ENCODE measurements at places on chromosomes 3 and 15.

- DNase-seq = no peak
Observed at GRCh38 chr3:164779816-164780215, 298.5 kb downstream of the SI start.

DNA sequence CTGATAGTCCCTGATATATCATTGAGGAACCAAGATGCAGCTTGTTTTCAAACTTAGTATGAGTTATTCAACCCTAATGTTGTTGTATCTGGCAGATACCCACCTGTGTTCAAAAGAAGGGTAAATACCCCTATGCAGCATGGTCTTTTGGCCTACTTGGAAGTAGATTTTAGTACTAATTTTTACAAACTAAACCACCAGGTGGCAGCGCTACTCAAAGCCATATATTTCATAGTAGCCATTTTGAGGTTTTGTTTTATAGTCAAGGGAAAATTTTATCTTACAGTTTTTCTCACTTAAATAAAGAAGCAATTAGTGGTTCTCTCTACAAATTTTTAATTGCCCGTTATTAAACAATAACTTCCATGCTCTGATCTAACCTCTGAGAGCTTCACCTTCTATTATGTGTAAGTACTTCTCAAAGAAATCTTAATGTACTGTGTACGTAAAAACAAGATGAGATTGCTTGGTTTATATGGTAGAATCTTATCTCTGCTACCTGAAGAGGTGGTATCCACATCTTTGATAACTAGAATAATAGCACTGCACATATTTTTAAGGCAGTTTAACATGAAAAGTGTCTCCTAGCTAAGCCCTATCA lies 31.5 kb upstream of the MLF1 start:
- no peak for DNase-seq

GRCh38 chr3:195160257-195160898 lies 110.6 kb downstream of the XXYLT1 start:
- no peak for DNase-seq

- DNase-seq = no peak
Observed at GRCh38 chr3:111872979-111873378, 13.9 kb downstream of the PHLDB2 start.

DNA sequence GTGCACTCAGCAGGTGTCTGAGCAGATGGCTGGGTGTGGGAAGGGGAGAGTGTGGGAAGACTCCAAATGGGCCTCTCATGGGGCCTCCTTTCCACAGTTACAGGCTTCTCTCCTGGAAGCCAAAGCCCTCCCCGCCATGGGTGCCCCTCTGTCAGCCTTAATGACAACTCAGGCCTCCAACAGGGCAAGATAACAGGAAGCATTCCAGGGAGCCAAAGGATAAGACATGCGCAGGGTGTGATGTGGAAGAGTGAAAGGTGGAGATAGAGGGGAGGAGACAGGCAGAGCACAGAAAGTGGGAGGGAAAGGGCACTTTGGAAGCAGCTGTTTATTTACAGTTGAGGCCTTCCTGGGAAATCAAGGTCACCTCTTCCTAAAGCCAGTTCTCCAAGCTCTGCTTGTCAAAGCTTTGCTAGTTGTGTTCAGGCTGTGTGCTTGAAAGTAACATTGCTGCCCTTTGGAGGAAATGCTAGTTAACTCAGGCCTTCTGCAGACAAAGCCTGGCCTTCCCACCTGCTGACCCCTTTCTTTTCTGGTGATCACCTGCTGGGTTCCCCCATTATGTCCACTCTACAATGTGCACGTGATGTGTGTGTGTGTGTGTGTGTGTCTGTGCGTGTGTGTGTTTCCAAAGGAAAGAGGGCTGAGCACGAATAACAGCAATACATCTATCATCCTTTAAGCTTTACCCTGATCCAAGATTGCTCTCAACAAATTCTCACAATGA lies 35.2 kb upstream of the SMAD3 start:
- no peak for DNase-seq

DNA sequence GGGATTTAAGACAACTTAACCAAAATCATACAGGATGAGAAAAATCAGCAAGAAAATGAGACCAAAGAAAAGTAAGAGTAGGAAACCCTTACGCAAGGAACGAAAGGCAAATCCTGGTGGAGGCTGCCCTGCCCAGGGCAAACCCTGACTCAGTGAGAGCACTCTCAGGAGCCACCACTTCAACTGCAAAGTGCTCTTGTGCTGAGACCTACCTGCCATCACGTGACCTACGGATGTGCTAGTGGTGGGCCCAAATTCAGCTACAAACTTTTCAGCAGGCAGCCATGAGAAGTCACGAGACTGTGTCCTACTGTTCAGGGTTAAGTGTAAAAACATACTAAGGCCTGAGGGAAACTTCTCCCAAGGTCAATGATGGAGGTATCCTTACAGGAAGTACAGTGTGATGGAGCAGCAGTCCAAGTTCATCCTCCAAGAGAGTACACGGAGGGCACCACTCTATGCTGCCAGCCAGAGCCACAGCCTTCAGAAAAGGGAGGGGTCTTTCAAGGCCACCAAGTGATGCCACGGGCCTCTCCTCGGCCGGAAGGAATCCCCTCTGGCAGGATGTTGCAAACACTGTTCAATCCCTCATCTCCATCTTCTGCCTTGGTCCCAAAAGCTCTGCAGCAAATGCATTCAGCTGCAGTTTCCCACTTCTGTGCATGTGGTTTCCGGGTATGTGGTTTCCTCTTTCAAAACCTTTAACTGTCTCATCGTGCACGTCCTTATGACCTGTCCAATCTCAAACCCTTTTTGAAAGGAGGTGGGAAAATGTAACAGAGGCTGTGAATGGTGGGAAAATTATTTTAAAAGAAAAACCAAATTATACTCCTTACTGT lies 9.5 kb downstream of the CHSY1 start:
- no peak for DNase-seq

GRCh38 chr3:71201939-71202338 lies 381.6 kb downstream of the FOXP1 start:
- no peak for DNase-seq

- no peak for DNase-seq
Observed at GRCh38 chr15:29207758-29208108, 61.9 kb downstream of the NSMCE3 start.

DNA sequence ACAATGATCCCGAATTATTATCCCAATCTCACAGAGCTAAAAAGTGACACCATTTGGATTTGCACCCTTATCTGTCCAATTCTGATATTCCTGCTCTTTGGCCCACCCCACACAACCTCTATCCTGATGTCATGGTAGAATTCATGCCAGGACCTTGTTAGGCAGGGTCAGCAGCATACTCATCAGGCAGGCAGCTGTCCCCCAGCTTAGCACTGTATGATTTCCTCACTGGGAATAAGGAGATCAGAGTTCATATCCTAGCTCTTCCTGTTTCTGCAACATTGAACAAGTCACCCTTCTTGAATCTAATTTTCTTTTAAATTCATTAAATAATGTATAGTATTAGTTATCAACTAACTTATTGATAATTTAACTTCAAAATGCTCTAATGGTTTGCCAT lies 12.0 kb upstream of the C3orf80 start:
- DNase-seq = no peak

GRCh38 chr15:91885714-91886270 lies 32.3 kb downstream of the SLCO3A1 start:
- no peak for DNase-seq

- DNase-seq = no peak
Observed at GRCh38 chr3:155618543-155618942, 126.3 kb downstream of the PLCH1 start.

DNA sequence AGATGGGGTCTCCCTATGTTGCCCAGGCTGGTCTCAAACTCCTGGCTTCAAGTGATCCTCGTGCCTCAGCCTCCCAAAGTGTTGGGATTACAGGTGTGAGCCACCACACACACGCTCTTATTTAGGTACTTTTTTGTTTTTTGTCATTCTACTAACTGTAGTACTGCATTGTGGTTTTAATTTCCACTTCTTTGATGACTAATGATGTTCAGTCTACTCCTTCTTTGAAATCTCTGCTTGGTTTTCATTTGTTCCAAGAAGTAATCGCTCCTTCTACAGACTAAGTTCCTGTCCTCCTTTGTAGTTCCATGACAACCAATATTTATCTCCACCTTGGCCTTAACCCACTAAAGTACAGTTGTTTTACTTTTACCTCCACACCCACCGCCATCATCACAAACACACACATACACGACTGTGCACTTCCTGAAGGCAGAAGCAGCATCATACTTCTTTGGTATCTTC lies 529 bp upstream of the DLEC1 start:
- DNase-seq = no peak

DNA sequence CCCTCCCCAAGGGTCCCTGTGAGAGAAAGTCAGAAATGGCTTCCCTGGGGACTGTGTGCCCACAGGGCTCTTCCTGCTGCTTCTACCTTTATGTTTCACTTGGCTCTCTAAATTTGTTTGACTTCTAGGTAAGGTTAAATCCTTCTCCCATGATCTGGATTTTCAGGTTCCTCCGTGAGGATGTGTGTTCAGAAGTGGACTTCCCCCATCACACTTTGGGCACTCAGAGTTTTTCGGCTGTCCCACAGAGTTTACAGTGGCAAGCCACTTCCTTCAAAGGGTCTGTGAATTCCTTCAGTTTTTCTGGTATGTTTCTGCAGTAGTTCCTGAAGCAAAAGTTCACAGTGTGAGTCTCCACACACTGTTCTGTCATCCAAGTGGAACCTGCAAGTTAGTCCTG lies 30.9 kb upstream of the RARB start:
- DNase-seq = no peak

DNA sequence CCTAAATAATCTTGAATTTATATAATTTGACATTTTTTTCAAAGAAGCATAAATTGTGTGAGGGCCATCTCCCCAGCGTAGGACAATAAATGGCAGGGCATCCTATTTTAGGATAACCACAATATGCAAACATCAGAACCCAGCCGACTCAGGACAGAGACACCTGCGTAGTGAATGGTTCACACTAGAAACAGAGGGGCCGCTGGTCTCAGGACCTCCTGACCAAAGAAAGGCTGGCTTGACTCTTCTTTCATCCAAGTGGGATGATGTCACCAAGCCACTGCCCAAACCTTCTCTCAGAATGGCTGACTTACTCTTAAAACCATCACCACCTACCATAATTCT lies 162.1 kb downstream of the FOXP1 start:
- DNase-seq = no peak

GRCh38 chr3:197975311-197975710 lies 15.3 kb downstream of the LMLN start:
- no peak for DNase-seq

GRCh38 chr3:127457094-127457475 lies 133.4 kb downstream of the TPRA1 start:
- no peak for DNase-seq

DNA sequence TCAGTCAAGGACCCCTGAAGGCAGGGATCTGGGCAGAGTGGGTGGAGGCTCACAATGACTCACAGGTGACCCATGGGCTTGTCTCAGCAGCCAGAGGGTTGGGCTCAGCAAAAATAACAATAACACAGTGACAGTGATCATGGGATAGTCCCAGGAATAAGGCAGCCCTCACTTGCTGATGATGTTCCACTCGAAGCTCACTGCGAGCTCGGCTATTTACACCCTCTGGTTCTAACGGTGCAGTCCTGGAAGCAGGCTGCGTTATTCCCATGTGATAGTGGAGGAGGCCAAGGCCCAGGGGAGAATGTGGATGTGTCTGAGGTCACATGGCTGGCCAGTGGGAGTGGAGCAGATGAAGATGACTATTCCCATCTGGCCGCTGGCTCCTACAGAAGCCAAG lies 16.2 kb downstream of the CCDC33 start:
- no peak for DNase-seq

- no peak for DNase-seq
Observed at GRCh38 chr3:72031581-72031980, 246.6 kb upstream of the PROK2 start.

- no peak for DNase-seq
Observed at GRCh38 chr3:71518089-71518488, 65.4 kb downstream of the FOXP1 start.

- no peak for DNase-seq
Observed at GRCh38 chr3:100384733-100385525, 16.0 kb downstream of the TOMM70 start.

GRCh38 chr3:157232141-157232540 lies 72.2 kb upstream of the CCNL1 start:
- no peak for DNase-seq

DNA sequence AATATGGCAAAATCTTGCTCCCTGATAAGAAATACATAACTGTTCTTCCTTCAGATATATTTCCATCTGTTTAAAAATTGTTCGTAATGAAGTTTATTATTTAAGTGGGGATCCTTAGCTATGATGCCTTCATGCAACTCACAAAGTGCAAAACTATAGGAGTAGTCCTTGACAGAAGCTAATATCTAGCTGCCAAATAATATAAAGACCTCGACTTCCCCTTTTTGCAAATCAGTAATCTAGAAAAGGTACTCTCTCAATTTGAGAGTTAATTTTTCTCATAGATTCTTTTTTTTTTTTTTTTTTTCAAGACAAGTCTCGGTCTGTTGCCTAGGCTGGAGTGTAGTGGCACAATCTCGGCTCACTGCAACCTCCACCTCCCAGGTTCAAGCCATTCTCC lies 23.0 kb downstream of the SLTM start:
- DNase-seq = no peak

GRCh38 chr15:41483115-41483514 lies 10.6 kb upstream of the ITPKA start:
- no peak for DNase-seq

- no peak for DNase-seq
Observed at GRCh38 chr15:20356911-20357480, 184.6 kb downstream of the GOLGA6L6 start.

- DNase-seq = no peak
Observed at GRCh38 chr15:37289109-37289765, 188.9 kb upstream of the MEIS2 start.

DNA sequence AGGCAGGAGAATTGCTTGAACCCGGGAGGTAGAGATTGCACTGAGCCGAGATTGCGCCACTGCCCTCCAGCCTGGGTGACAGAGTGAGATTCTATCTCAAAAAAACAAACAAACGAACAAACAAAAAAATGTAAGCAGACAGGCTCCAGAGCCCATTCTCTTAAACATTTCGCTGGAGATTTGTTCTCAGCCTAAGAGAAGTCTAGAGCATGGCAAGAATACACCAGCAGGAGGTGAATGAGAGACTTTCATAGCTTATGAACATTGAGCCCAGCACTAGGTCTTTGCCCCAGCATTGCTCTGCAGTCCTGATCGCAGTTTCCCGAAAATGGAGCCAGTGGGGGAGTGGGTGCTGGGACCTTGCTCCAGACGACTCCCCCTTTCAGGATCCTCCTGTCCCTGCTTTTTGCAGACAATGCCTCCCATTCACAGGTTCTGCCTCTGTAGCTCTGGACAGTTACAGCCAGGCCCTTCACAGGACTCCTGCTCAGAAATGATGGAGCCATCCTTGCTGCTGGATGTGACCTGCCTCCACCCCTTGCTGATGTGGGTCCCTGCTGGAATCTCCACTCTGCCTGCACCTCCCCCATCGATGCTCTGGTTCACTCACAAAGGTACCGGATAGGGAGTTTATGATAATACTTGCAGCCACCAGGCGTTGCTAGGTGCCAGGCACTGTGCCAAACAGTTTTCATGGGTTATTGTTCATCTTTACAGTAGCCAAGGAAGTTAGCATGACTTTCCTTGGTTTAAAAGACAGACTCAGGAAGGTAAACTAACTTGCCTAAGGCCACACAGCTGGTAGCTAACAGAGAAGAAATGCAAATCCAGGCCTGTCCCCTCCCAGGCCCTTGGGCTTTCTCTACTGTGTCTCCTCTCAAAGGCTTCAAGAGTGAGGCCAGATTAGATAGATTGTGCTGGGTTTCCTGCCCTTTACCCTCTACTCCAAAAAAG lies 329.7 kb upstream of the TLE3 start:
- no peak for DNase-seq

- no peak for DNase-seq
Observed at GRCh38 chr15:49229922-49230321, 59.9 kb downstream of the GALK2 start.
